Panc1 (cell line): ENCODE measurements at places on chromosomes 2 and 18.

GRCh38 chr2:113212245-113213060, 38.7 kb downstream of the PSD4 start:
- DNase-seq = no peak

- DNase-seq = no peak
These were observed 10.6 kb downstream of the ADD2 start for GRCh38 chr2:70757360-70757759.

- DNase-seq = no peak
These were observed 333.7 kb downstream of the DYSF start for GRCh38 chr2:71787108-71787415.

- no peak for DNase-seq
These were observed 203.9 kb downstream of the PRKCE start for GRCh38 chr2:45855374-45855773.

- DNase-seq = no peak
These were observed 99.3 kb downstream of the ROCK1 start for GRCh38 chr18:21012308-21012707.
